COR-L47 (cell line): ENCODE measurements at places on chromosomes 2 and 18.

GRCh38 chr18:49094979-49095632, 144.3 kb upstream of the SMAD7 start:
- DNase-seq = no peak

DNA sequence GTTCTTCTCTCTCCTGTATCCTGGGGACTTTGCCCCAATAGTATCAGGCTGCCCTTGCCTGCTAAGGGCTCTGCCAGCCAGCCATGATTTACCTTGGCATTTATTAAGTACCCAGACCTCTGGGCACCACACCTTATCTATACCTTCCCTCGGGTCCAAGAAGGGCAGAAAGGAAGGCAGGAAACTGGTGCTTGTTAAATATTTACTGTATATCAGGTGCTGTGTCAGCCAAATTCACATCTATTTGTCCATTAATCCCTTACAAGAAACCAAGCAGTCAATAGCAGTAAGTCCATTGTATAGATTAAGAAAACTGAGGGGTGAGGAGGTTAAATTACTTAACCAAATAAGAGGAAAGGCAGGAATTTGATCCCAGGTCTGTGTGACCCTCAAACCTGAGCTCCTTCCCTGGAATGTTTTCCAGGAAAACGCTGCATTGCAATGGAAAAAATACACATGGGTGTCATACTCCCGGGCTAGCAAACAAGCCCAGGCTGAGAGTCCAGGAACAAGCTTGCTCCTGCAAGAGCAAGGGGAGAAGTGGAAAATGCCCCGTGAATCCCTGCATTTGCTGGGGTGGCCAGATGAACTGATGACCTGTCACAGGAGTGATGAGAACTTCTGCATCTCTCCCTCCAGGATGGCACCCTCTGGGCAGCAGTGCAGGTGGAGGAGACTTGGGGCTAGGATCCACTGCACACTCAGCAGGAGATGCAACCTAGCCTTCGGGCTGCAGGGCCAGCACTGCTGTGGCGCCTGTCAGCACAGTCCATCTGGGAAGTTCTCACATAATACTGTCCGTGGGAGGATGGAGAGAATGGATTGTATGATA, 30.4 kb downstream of the CIB4 start:
- no peak for DNase-seq

GRCh38 chr2:1375794-1376193, 37.5 kb upstream of the TPO start:
- DNase-seq = no peak

GRCh38 chr2:9207641-9208311, 1.2 kb downstream of the ASAP2 start:
- DNase-seq = peak; percentile 10

DNA sequence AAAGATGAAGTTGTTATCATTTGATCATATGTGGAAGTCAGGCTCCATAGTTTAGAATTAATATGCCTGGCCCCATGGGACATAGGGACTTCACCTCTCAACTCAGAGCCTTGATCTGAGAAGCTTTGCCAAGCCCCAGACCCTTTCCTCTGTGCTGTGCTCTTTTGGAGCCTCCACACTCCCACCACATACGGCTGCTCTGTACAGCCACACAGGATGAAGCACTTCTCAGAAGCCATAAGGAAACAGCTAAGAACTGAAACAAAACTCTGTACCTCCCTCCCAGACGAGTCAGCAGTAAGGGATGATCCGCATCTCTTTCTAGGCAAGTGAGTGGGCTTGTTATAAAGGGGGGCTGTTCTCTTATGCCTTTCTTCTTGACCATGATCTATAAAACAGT, 66.5 kb downstream of the CAB39 start:
- DNase-seq = no peak

- DNase-seq = no peak
Observed at GRCh38 chr2:170140561-170140960, 37.4 kb upstream of the MYO3B start.

- DNase-seq = peak; percentile 48
Observed at GRCh38 chr2:174878537-174879147, 114.4 kb upstream of the CHRNA1 start.

DNA sequence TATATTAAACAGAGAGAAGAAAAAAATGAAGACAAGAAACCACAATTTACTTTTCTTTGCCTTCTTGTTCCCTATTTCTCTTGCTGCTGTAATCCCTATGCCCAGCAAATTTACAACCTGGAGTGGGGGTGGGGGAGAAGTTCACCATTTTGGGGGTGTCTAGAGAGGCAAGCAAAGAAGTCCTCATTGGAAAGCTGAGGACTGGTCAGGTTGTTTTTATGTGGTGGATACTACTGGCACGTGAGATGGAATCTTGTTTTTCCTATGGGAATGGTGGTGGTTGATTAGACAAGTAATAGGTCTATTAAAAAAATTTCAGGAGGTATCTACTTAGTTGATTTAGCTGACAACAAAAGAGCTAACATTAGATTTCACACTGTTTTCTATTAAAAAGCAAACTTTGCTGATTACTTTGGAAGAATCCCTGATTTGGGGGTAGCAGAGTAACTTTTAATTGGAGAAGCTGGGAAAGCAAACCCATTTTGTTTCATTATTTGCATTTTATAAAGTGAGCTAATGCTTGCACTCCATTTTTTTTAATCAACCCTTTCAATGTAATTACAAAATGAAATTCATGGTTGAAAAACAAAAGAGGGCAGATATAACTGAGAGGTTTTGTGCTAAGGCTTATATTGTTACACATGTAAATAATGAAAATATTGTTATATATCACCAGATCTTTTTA, 6.0 kb downstream of the POU3F3 start:
- no peak for DNase-seq

DNA sequence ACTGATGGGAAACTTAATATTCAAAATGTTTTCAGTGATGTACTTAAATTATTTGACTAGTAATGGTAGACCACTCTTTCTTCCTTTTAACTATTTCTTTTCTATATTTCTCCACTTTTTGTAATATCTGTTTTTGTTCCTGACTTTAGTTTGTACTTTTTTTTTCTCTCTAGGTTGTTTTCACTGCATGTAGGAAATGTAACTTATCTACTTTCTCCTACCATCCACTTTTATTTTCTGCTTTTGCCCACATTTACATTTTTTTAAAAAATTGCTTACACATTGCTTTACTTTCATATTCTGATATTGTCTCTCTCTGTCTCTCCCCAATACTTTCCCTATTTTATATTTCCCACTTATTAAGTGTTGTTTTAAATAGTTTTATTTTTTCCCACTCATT, 47.0 kb downstream of the ZNF407 start:
- DNase-seq = no peak

- peak; percentile 22 for DNase-seq
Observed at GRCh38 chr2:119158563-119159347, at the start of gene C1QL2. C1QL2 (minus strand) TSS chr2:119158751; CDS start chr2:119158269, 482 bp downstream.

DNA sequence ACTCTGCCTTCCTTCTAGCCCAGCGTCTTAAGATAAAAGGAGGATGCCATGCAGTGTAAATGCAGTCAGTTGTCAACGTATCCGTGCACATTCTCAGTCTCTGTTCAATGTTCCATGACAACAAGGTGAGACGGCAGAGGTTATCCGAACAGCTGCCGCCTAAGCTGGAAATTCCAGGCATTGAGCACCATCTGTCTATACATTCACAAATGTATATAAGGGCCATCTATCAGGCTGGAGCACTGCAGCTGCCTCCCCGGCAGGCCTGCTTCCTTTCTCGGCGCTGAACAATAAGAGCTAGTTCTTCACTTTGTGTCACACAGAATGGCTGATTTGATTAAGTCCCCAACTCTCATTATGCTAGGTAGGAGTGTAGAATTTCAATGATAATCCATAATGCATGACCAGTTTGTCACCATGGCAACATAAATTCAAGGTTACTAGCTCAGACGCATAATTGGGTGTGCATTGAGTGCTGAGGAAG, 282.2 kb upstream of the SOX11 start:
- peak; percentile 75 for DNase-seq

- no peak for DNase-seq
Observed at GRCh38 chr2:191625446-191625845, 52.5 kb upstream of the NABP1 start.

GRCh38 chr18:26532367-26533340, 15.7 kb downstream of the KCTD1 start:
- no peak for DNase-seq

GRCh38 chr2:69734854-69735544, 6.9 kb upstream of the ANXA4 start:
- DNase-seq = no peak

DNA sequence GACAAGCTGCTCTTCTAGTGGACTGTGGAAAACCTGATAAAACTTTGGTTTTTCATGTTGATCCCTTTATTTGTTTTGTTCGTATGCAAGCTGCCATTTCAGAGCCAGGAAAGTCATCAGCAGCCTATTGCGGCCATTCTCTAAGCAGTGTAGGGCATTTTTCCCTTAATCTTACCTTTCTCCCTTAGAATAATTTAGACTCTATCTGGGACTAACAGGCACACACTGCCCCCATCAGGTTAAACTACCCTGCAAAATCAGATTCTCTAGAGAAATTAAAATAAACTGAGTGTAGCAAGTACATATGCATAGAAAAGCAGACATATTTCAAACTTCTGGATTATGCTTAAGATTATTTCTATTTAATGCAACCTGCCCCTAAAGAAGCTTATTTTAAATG, 347.5 kb downstream of the METTL4 start:
- peak; percentile 58 for DNase-seq

GRCh38 chr2:51959696-51960095, 927.8 kb upstream of the NRXN1 start:
- DNase-seq = no peak

DNA sequence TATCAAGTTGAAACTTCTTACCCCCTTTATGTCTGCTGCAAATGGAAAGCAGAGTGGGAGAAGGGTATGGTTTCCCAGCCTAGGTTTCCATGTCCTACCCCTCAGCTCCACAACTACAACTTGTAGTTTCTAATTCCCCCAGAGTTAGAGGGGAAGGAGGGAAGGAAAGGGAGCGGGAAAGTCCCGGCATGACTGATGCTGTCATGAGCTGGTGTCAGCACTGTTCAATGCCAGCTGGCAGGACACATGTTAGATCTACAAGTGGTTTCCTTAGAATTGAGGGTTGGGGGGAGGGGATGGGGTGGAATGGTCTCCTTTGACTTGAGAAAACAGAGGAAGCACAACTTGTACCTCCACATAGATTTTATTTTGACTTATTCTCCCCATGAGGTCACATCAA, 194.0 kb downstream of the MBD2 start:
- no peak for DNase-seq

DNA sequence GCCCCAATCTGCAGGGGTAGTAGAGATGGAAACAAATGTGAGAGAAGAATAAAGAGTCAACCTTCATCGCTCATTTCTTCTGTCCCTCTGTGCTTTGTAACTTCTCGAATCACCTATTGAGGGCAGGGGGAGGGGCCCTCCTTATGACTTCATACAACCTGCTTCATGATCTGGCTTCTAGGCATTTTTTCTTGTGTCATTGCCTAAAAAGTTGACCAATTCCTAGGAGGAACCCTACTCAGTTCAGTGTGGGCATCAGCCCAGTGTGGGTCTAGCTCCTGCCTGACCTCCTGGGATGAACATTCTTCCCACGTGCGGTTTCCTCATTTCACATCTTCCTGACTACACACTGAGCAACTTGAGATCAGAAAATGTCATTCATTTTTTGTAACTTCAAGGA, 46.3 kb upstream of the CREB1 start:
- no peak for DNase-seq

DNA sequence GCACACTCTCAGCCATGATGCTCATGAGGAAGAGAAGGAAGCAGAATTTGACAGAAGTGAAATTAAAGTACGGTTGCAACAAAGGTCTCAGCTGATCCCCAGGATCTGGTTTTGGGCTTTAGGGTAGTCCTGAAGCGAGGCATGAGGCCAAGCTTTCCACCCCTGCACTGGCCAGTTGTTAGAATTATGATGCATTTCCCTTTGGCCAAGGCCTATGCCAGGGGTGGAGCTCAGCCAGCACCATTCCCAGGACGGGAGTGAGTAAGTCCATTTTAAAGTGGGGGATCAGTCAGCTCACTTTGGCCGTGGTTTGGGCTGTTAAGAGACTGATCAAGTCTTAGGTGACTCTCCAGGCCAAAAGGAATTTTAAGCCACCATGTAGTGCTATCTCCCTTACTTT, 314.5 kb upstream of the MMADHC start:
- no peak for DNase-seq

DNA sequence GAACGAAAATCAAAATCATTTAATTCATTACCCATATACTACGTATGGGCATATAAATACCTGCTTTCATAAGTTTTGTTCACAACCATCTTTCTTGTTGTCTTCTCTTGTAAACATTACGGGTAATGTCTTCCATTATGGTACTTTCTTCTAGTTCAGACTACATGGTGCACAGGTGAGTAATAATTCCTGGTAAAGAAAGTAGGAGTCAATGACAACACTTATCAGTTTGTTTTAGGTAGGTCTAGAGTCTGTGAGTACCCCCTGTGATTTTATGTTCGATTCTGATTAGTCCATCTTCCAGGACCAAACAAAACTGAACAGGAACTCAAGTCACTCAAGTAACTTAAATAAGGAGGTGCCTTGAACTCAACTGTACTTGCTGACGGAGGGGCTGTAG, 25.2 kb upstream of the CTLA4 start:
- no peak for DNase-seq

DNA sequence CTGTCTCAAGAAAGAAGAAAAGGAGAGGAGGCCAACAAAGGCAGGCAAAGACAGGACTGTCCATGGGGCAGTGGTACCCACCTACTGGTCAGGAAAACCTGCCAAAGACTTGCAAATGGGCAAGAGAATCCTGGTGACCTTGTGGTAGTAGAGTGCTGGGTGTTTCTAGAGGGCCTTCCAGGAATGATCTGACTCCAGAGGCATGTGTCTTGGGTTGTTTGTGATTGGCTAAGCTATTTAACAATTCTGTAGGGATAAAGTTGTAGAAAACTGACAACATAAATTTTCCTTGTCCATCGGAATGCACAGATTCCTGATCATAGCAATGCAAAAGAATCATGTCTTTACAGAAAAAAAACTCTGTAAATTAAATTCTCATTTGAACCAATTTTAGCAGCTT, 68.5 kb upstream of the ZNF532 start:
- DNase-seq = no peak

GRCh38 chr2:172937884-172938712, 137.5 kb upstream of the MAP3K20 start:
- no peak for DNase-seq

DNA sequence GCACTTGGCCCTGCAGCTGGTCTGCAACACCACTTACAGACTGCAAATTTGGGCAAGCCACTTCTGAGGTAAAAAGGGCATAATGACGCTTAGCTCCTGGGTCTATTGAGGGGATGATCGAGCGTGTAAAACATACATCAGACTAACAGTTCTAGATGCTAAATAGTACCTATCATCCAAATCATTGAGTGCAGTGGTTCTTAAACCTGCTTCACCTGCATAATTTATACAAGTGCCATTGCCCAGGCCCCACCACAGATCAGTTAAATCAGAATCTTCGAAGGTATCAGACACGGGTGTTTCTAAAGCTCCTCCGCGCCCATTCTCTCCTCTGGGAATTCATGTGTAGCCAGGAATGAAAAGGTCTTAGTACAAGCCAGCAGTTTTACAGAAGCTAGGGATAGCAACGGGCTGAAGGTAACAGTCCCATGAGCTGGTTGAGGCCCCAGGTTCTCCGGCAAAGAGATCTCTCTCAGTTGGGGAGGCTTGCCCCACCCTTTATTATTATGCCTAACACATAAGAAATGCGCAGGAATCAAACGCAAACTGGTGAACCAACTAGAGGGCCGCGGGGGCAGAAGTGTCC, 737 bp upstream of the RNF181 start:
- no peak for DNase-seq

GRCh38 chr2:26672818-26673393, 19.6 kb upstream of the KCNK3 start:
- no peak for DNase-seq
